Stimulated activated CD8-positive, alpha-beta memory T cell treated with anti-CD3 and anti-CD28 coated beads, Interleukin-4, amount 100 ng/mL, for 4 hours (primary cell): ENCODE measurements at places on chromosomes 12 and 14.

DNA sequence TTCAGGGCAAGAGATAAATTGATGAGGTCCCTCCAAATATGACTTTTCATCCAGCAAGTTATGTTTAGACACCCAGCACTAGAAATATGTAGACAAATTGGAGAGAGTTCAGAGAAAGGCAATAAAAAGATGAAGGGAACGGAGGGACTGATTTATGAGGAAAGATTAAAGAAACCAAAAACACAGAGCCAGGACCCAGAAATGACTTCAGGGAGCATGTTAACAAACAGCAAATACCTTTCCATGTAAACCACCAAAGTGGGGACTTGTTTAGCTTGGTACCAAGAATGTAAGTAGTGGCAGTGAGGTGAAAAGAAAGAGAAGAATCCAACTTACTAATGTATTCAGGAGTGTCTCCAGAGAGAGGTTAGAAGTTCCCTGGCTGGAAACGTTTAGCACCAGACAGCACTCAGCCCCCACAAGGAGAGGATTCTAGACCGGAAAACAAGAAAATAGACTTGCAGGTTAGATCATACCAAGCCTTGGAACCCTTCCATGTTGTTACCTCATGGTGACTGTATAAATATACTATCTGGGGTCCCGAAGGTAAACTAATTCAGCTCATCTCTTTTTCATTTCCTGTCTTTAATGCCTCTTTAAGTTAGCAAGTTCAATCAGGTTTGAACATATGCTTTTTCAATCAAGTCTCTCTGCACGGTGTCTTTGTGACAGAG is 79.2 kb downstream of the TBC1D30 start:
- DNase-seq: no peak

- no peak for DNase-seq
Measured at GRCh38 chr12:78442454-78442801, 422.1 kb upstream of the SYT1 start.

DNA sequence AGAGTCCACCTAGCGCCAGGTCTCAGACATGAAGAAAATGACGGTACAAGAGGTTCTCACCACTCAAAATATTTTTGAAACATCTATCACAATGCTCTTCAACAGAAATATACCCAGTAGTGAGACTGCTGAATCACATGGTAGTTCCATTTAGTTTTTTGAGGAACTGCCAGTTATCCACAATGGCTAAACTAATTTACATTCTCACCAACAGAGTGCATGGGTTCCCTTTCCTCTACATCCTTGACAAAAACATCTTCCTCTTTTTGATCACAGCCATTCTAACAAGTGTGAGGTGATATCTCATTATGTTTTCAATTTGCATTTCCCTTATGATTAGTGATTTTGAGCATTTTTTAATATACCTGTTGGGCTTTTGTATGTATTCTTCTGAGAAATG is 5.7 kb upstream of the GPR65 start:
- DNase-seq: no peak

- DNase-seq: no peak
Measured at GRCh38 chr12:28699029-28699428, 450.0 kb upstream of the FAR2 start.

DNA sequence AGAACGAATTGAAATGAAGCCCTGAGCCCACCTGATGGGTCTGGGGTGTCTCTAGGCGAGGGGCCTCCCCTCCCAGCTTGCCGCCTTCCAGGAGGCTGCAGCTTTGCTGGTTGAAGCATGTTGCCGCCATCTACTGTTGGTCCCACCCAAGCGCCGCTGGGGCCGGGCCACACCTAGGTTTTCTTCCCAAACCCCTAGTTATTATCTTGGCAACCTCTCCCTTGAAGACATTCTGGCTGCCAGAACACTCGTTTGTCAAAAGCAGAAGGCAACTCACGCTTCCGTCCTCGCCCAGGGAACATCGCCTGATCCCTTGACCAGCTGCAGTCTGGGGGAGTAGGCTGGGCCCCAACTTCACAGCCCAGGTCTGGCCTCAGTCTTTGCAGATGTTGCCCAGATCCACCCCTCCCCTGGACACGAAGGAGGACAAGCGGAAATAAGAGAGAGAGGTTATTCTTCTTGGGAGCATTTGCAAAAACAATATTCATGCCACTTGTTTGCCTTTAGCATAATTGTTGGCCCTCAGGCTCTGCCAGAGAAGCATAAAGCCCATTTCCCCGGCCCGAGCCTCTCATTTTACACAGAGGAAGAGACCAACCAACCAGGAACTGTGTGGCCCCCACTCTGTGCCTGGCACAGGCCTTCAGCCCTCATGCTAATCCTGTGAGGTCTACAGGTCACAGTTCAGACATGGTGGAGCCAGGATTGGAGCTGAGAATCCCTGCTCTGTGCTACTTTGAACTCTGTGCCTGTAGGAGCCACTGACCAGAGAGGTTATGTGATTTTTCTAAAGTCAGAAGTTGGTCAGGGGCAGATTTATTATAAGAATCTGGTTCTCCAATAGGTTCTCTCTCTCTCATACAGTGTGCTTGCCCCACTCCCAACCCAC is 6.8 kb downstream of the EMP1 start:
- no peak for DNase-seq

DNA sequence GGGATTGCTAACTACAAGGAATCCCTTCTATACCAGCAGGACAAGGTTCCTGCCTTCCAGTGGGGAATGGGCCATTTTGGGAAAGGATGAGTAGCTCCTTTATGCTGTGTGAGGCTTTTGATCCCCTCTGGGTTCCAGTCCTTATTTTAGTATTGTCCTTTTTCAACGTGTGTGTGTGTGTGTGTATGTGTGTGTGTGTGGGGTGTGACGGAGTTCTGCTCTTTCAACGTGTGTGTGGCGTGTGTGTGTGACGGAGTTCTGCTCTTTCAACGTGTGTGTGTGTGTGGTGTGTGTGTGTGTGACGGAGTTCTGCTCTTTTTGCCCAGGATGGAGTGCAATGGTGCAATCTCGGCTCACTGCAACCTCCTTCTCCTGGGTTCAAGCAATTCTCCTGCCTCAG is 27.4 kb downstream of the RAB35 start:
- no peak for DNase-seq

GRCh38 chr12:2735432-2735831 is 59.3 kb upstream of the FKBP4 start:
- DNase-seq: no peak

DNA sequence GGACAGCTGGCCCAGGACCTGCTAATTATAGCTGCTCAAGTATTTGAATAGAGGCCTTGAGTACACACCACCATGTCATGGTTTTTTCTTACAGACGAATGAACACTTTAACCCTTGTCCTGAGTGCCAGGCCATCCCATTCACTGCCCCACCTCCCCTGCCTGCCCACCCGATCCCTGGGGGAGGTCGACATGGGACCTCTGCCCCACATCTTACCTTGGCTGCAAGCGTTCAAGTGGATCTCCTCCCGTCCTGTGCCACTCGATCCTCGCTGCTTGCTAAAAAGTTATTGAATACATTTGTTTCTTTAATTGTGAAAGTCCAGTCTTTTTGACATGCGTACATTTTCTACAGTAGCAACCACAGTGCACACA is 10.3 kb downstream of the RTL1 start:
- DNase-seq: no peak

- DNase-seq: no peak
Measured at GRCh38 chr14:94926176-94926575, 156.3 kb upstream of the GSC start.

GRCh38 chr14:44896275-44897040 is 65.3 kb downstream of the KLHL28 start:
- no peak for DNase-seq

DNA sequence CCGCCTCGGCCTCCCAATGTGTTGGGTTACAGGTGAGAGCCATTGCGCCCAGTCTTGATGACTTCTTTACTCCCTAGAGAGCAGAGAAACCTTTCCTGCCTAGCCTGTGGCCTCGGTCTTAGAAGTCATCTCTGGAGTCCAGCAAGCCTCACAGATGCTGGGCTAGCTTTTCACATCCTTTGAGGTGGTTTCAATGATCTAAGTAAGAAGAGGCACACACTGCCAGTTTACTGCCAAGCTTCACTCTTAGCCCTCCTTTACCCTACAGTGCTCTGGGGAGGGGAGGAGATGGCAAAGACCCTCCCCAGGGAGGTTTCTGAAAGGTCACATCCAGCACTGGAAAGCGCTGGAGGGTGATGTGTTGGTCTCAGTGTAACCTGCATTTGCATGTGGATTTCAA is 304.8 kb downstream of the PCNX1 start:
- DNase-seq: no peak

GRCh38 chr14:89603938-89604480 is 187.0 kb upstream of the FOXN3 start:
- no peak for DNase-seq

GRCh38 chr14:50978529-50978871 is 34.2 kb upstream of the PYGL start:
- no peak for DNase-seq

DNA sequence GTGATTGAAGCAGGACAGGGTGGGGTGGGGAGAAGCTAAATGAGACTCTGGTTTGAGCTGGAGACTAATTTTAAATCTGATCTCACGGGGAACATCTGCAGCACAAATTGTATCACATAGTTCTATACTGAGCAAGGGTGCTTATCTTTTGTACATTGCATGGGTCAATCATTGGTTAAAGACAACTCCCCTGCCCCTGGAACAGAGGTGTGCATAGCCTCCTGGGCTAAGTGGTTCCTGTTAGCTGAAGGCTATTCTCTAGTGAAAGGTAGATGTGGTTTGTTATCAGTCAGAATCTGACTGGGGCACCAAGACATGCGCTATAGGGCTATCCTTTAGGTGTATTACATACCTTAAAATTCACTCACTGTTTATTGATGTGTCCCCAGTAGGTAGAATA is 103.9 kb upstream of the KITLG start:
- DNase-seq: no peak

- no peak for DNase-seq
Measured at GRCh38 chr14:89588016-89588415, 171.0 kb upstream of the FOXN3 start.

DNA sequence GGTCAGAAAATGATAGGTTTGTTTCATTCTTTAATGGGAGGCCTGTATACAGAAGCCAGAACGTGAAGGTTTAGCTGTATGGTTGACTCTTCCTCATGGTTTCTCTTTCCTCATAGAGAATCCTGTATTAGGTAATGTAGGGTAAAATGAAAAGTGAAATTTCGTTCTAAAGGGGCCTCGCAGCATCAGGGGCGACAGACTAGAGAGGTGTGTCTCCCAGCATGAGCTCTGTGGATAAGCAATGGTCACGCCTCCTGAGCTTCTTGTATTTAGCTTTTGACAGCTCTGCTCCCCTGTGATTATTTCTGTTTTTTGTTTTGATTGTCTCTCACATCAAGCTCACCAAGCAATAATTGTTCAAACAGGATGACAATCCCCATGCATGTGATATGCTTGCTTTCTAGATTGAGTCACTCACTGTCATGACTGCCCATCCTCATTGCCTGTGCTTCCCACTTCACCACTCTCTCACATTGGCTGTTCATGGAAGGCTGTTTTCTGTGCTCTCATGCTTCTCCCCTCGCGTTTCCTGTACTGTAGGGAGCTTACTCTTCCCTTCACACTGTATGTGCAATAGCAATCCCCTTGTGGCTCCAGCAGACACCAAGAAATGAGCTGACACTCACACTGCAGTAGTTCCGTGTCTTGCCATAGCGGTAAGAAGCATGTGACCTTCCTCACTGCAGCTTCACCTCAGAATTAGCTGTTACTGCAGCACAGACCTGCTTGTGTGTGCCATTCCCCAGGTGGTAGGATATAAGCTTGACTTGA is 44.0 kb downstream of the RAD52 start:
- DNase-seq: no peak
